ENCODE measurements at places on chromosomes 5 and 9.

GRCh38 chr5:28269978-28270377, 1231.6 kb upstream of the CDH9 start:
- DNase-seq: no peak

- DNase-seq: no peak
Measured at GRCh38 chr9:130336027-130336610, 70.6 kb downstream of the HMCN2 start.

DNA sequence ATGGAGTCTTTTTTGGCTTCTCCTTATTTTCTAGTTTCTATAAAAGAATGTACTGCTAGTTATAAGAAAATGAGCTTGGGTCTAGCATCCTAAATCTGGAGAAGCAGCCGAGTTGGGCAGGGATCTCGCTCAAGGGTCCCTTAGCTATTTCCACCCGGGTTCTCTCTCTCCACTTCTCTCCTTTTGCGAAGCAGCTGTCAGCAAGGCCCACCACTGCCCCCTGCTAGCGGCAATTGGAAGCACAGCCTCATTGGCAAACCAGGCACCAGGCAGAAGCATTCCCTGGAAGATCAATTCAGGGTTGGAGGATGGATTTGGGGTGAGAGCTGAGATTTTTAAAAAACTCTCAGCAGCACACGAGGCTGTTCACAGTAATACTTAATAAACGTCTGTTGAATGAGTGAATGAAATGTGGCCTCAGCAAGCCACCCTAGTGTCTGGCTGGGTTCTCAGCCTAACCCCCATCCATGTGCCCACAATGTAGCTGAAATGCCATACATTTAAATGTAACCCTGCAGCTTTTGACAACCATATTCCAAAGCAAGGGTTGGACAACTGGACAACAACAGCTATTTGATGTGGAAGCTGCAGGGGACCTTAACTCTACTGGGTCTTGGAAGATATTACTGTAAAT, 34.6 kb upstream of the TNIP1 start:
- peak; percentile 74 for DNase-seq

- no peak for DNase-seq
Measured at GRCh38 chr5:87649455-87649854, 236.7 kb upstream of the CCNH start.

DNA sequence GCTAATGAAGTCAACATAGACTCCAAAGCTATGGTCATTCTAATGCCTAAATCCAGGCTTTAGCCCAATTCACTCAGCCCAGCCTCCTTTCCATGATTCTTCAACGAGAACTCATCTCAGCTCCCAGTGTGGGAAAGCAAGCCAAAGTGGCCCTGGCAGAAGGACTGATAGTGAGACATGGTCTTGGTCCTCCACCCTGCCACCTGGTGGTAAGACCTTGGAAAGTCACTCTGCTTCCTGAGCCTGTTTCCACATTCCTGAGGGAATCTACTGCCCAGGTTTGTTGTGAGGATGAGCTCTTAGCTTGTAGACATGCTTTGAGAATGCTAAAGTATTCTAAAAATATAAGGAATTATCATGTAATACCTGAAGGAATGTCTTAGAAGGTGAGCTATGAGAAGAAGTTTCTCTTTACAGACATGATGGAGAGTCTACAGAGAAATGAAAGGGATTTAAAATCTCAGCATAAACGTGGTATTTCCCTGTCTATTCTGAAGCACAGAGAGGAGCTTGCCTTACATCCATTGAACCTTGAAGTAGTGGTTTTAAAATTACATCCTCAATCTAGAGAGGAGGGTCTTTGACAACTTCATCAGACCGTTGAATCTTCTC, 173.5 kb downstream of the TRIM32 start:
- DNase-seq: peak; percentile 59

- no peak for DNase-seq
Measured at GRCh38 chr5:23014266-23014665, 161.1 kb upstream of the CDH12 start.

- no peak for DNase-seq
Measured at GRCh38 chr5:135377751-135378680, 21.0 kb downstream of the MACROH2A1 start.

- DNase-seq: no peak
Measured at GRCh38 chr9:69471433-69471832, 146.4 kb downstream of the ENTREP1 start.

DNA sequence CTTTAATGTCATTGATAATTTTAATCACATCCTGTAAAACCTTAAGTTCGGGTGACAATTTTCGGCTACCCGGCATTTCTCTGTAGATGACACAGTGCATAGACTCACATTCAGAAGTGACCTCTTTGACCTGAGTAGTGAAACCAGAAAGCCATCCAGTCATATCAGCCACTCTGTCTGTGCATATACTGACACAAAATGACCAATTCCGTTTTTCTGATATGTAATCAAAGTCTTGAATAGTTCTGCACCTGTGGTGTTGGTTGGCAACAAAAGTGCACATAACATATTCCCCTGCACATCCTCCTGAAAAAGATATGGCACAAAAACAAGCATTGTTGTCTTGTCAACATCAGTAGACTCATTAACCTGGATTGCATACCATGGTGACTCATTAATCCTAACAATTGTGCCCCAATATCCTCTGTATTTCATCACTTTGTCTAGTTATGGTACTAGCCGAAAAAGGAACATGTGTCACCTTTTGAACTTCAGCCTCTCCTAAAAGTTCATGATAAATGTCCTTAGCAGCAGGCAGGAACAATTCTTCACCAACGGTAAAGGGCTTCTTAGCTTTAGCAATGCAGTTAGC, 4.6 kb upstream of the HNRNPA0 start:
- DNase-seq: no peak

- DNase-seq: peak; percentile 27
Measured at GRCh38 chr5:138180183-138180782, 1.4 kb downstream of the KIF20A start.

DNA sequence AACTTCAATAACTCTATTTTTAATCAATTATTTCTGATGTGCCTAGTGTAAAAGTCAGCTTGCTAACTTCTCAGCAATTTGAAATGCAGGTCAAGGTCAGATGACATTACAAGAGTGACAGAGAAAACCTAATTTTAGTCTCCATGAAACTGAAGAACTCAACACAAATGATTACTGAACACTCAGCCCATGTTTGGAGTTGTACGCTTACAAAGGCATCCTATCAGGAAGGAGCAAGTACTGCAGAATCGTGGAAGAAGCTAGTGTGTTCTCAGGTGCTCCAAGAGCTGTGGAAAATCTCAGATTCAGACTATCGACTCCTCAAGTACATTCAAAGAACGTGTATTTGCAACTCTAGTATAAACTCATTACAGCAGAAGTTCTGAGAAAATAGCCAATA, 526.7 kb downstream of the PDE4D start:
- no peak for DNase-seq

DNA sequence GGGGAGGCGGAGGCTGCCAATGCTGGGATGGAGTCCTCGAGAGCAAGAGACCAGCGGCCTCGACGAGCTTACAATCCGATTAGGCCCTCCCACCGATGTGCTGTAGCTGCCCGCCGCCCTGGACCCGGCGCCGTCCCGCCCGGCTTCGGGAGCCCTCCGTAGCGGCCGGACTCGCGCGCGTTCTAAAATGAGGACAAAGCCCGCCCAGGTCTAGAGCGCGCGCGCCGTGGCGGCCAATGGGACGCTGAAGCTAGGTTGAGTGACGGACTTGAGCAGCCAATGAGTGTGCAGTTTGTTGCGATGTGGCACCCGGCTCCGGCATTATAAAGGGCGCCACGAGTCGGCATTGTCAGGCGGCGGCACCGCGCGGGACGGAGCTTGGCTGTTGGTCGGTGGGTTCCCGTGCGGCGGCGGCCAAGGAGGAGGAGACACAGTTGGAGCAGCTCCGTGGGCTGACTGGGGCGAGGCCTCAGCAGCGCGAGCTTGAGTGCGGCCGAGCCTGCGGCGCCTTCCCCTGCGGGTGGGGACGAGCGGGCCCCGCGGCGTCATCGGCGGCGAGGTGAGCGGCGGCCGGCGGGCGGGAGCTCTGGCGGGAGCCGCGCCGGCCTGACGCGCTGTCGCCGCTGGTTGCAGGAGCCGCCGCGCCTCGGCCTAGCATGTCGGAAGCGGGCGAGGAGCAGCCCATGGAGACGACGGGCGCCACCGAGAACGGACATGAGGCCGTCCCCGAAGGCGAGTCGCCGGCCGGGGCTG, at the start of gene HNRNPAB:
HNRNPAB (plus strand) TSS at position 352 of the 753 bp plus-strand sequence; CDS start at position 657, 305 bp downstream.
- DNase-seq: peak; percentile 97

GRCh38 chr5:36945687-36946086, 69.1 kb downstream of the NIPBL start:
- no peak for DNase-seq

DNA sequence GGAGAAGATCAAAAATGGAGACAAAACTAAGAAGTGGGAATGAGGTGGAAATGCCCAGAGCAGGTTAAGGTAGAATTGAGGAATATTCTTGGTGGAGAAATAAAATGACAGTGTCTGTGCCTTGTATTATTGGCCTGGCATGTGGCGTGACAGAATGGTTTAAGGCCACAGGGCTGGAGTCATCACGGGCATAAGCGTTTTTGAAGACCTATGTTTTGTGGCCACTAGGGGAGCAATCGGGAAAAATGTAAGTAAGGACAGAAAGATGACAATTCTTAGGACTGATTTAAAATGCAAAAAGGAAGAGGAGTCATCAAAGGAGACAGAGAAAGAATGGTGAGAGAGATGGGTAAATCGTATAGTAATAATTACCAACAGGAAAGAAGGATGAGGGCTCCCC, 72.2 kb upstream of the EPB41L4A start:
- no peak for DNase-seq

DNA sequence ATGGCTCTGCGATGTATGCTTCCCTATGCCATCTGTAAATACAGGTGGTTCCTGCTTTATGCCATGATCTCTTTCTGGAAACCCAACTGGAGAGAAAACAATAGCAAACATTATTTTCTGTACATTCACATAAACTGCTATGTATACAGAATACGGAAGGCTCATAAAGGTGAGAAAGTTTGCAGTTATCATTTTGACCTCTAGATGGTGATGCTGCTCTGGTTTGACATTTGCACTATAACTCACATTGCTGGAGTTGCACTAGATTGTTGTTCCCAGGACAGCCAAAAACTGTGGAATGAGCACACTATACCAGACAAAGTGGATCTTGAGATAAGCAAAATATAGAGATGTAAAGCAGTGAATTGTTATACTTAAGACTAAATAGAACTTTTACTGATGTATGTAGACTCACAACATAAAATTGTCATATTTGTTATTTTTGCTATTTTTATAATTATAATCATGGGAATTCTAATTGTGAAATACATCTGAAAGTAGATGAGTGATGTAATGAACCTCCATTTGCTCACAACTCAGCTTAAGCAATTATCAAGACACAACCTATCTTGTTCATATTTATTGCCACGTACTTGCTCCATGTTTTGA, 246.5 kb downstream of the PTPRD start:
- DNase-seq: peak; percentile 51

DNA sequence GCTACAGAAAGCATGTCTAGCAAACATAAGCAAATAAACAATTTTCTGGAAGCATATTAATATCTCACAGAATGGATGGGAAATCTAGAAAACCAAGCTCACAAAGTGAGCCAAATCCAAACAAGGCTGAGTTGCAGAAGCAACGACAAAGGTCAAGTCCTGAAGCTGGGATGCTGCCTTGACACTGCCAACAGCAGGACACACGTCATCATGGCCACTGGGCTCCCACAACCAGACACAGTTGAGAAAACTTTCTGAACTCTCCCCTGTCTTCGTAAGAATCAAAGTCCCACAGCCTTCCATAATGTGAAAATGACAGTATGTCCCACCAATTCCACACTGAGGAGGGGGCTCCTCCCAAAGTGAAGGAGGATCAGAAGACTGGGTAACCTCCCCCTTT, 37.6 kb downstream of the EPB41L4A start:
- no peak for DNase-seq
